Astrocyte of the spinal cord (primary cell): ENCODE measurements at places on chromosomes 2 and 18.

GRCh38 chr18:13810950-13811485 lies 12.9 kb upstream of the MC5R start:
- DNase-seq, result no peak

DNA sequence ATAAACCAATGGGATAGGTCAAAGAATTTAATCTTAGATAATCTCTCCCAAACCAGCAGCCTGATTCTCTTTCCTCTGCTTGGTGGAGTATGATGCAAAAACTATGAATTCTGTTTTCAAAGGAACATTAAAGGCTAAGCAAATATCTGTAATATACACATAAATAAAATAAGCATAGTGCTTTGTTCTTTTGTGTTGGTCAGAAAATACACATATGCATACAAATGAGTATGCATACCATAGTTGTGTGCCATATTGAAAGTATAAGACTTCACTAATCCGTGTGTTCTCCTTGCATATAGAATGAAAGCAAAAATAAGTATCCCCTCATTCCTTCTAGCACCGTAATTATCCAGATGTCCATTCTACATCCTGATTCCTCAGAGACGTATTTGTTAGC lies 1949.7 kb upstream of the CELF4 start:
- no peak for DNase-seq

DNA sequence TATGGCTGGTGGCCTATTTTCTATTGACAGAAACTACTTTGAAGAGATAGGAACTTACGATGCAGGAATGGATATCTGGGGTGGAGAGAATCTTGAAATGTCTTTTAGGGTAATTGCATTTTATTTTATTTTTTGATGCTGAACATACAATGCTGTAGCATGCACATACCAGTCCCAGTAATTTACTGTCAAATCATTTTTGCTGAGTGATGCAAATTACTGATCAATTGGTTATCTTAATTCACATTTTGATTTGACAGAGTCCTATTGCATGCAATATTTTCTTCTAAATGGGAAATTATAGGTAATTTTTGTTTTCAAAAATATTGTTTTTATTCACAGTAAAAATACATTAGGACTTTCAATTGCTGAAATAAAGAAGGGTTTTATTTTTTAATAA lies 387.3 kb downstream of the GALNT13 start:
- DNase-seq, result no peak

GRCh38 chr2:239257511-239257937 lies 143.3 kb downstream of the HDAC4 start:
- peak; percentile 91 for DNase-seq

- no peak for DNase-seq
Measured at GRCh38 chr2:203761121-203761520, 54.7 kb downstream of the CD28 start.

- DNase-seq, result no peak
Measured at GRCh38 chr2:235047171-235048160, 95.6 kb downstream of the SH3BP4 start.

DNA sequence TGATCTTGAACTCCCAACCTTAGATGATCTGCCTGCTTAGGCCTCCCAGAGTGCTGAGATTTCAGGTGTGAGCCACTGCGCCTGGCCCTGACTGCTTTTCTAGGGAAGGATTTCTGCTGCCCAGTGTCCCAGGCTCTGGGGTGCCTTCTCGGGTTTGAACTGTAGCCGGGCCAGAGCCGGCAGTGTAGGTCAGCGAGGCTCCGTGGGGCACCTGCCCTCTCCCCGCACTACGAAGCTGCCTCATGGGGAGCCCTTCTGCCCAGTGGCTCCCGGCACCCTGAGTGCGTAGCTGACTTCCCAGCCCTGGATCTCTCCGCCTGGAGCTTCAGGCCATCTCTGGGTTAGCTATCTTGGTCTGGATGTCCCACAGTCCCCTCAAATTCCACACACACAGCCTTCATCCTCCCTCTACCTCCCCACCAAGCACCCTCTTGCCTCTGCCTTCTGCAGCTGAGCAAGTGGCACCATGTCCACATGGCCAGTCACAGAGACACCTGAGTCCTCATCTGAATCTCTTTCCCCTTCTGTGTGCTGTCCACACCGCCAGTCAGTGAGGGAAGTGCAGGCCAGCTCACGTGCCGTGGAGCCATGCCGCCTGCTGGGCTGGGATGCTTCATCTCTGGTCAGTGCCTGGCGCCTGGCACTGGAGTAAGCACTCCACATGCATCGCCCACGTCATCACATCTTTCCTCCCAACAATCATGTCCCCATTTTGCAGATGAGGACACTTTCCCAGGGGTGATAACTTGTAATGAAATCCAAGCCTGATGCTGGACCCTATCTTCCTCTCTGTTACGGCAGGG lies 69.2 kb downstream of the EDAR start:
- no peak for DNase-seq

DNA sequence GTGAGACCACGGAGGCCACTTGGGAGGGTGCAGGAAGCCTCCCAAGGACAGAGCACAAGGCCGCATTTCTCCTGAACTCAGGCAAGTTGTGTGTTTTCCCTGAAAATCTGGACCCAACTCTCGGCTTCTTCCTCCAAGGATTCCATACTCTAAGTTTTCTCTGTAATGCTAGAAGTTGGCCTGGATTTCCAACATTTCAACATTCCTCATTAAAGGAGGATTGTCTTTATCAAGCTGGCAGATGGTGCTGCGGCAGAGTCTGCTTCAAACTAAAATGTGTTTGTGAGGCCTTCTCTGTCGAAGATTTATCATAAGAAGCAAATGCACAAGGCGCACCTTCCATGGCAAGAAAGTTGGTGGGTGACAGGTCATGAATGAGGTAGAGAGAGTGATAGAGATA lies 94.4 kb upstream of the SATB2 start:
- no peak for DNase-seq

DNA sequence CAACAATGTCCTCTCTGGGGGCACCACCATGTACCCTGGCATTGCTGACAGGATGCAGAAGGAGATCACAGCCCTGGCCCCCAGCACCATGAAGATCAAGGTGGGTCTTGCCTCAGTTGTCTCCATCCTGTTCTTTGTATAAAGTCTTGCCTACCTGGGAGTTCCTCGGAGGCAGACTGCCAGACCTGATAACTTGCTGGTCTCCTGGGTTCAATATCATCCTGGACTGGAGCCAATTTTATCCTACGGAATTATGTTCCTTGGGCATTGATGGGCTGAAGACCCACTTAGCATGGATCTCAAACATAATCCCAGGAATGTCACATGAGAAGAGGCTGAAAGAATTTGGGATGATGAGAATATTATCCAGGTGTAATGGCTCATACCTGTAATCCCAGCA lies 10.0 kb upstream of the DGUOK start:
- DNase-seq, result no peak

DNA sequence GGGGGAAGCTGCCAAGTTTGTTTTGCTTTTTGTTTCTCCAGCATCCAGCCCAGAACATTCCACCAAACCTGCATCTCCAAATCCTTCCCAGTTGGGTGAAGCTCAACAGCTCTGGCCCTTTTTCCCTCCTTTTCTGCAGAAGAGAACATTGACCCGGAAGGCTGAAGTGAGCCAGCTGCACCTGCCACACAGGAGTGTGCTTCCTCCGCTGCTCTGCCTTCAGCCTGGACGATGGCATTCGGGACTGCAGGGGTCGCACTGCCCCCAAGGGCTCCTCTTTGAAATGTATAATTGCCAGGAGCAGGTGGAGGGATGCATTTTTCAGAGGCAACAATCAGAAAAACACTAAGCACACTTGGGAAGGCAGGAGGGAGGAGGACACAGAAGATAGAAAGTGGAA lies 41.8 kb downstream of the ST8SIA5 start:
- no peak for DNase-seq

DNA sequence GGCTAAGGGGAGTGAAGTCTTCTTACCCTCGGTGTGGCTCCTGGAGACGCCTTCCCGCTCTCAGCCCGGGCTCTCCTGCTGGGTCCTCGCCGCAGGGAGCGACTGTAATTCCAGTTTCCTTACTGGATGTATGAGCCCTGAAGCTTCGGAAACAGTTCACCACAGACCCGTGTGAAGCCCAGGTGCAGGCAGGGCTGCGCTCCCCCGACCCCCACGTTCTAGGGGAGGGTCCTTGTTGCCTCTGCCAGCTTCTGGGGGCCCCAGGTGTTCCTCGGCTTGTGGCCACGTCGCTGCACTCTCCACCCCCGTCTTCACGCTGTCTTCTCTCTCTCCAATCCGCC lies 5.1 kb upstream of the ASB1 start:
- DNase-seq, result no peak
